Activated naive CD4-positive, alpha-beta T cell (primary cell): ENCODE measurements at places on chromosomes 12 and 14.

GRCh38 chr14:89618811-89619551 lies 201.9 kb upstream of the FOXN3 start:
- DNase-seq = peak; percentile 12

GRCh38 chr12:57754411-57755193 lies at the start of gene MARCHF9:
Gene MARCHF9 (plus strand): TSS chr12:57755103. CDS start chr12:57755529, 426 bp downstream.
- DNase-seq = peak; percentile 22

- DNase-seq = no peak
Observed at GRCh38 chr12:6061660-6062059, 62.8 kb downstream of the VWF start.

DNA sequence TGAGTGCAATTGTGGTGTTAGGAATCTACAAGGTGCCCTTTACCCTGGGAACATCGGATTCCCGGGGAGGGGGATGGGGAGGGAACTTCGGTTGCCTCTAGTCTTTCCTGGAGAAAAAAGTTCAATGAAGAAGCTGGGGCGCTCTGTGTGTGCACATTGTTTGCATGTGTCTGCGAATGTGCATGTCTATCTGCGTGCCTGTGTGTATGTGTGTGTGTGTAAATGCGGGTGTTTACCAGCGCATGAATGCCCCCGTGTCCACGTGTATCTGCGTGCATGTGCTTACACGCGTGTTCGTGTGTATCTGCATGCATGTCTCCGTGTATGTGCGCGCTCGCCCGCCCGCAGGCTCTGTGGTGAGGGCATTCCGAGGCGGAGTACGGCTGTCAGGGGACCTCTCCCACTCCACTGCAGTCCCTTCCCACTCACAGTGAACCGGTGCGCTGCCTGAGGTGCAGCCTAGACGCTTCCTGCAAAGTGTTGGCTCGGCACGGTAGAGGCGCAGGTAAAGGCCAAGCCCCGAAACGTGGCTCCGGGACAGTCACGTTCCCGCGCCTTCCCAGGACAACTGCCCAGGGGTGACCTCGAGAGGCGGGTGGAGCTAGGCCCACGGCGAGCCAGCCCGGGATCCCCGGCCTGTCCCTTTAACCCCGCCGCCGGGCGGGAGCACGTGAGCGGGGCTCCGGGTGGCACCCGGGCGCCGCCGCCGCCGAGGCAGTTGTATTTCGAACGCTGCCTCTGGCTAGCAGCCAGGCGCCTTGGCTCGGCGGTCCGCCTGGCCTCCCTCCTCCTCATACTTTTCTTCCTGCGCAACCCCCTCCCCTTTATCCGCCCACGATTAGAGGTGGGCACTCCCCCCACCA lies 539 bp upstream of the HMGA2 start:
- DNase-seq = no peak

GRCh38 chr12:30043151-30043847 lies 259.6 kb upstream of the TMTC1 start:
- no peak for DNase-seq

DNA sequence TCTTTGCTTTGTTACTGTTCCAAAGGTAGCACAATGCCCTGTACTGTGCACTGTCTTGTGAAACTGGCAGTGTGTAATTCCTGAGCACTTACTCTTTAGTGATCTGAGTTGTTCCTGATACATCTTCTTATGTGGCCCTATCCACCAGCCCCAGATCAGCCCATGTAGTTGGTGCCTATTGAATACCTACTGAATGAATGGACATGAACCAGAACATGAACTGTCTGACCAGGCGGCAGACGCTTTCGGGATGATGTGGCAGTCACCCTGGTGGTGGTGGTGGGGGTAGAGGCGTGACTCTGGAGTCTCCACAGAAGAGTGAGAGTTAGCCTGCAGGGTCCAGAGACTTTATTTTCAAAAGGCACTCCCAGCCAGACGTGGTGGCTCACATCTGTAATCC lies 46.6 kb upstream of the PAPOLA start:
- DNase-seq = no peak

- no peak for DNase-seq
Observed at GRCh38 chr12:24600551-24600950, 348.4 kb downstream of the BCAT1 start.

- DNase-seq = no peak
Observed at GRCh38 chr12:115943630-115944391, 333.7 kb downstream of the MED13L start.

DNA sequence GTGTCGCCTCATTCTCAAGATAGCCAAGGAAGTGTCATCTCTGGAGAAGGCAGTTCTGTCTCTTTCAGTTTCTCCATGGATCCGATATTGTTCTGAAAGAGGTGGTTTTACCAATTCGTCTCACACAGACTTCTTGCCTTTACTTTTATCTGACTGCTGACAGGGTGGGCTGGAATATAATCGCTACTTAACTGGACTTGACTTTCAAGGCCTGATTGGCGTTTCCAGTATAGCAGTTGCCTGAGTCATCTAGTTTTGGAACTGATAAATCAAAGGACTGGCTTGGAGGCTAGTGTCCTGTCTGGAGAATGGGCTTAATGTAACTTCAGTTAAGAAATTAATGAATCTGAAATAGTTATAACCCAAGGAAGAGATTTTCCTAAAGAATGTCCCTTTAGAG lies 21.6 kb downstream of the PRKCH start:
- no peak for DNase-seq

DNA sequence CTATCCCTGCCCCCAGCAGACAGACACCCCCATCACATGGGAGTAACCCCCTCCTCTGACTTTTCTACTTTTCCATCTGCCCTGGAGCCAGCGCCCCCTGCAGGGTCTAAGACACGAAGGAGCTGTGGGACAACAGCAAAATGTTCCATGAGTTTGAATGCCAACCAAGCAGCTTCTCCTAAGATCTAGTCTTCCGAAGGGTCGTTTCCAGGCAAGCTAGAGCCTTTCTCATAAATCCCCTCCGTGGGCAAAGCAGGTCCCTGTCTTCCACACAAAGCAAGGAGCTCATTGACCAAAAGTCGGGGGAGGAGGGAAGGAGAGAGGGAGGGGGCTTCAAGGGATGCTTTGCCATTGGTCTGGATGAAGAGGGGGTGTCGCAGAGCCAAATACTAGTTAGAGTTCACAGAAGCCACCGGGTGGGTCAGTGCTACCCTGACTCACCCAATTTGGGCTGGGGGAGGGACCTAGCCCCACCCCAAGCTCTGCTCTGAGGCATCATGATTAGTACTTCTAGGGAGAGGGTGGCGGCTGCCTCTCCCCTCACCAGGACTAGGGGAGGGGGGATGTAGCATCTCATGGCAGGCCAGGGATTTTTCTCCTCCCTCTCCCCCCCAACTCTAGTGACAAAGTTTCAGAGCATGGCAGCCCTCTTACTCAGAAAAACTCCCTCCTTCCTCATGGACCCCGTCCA lies 1.6 kb downstream of the MSI1 start:
- DNase-seq = peak; percentile 4

- no peak for DNase-seq
Observed at GRCh38 chr12:109170324-109170723, 53.9 kb downstream of the ACACB start.

- no peak for DNase-seq
Observed at GRCh38 chr14:103126873-103127304, 3.6 kb downstream of the TNFAIP2 start.

DNA sequence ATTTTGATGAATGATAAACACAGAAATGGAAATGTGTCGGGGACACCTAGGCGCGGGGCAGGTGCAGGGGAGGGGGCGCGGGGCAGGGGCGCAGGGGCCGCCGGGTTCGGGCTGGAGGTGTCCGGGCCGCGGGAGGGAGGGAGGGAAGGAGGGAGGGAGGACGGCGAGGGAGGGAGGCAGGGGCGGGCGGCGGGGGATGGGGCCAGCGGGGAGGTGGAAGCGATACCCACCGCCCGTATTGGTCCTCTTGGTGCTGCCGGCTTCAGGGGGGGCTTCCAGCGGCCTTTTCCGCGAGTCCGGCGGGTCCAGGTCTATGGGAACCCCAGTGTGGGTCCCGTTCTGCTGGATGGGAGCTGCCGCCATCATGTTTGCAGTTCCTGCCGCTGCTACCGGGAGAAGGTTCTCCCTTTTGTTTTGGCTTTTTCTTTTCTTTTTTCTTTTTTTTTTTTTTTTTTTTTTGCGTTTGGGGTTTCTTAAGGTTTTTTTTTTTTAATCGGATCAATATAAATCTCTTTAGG lies 703 bp downstream of the NOVA1 start:
- DNase-seq = no peak

DNA sequence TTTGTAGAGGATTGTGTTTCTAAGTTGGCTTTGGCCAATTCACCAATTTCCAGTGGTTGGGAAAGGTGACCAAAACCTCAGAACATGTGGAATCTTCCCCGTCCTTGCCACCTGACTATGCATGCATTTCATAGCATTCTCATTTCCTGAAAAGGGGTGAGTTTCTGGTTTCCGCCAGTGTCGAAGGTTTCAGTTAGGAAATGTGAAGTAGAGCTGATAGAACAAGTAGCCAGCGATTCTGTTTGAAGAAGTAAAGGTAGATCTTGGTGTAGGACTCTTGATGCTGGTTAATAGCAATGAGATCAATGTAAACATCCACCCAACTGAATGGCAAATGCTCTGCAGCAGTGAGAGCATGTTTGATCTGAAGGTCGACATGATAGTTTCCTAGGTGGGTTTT lies 15.9 kb downstream of the SMOC1 start:
- DNase-seq = no peak

- DNase-seq = no peak
Observed at GRCh38 chr14:90677484-90678050, 138.7 kb downstream of the TTC7B start.

DNA sequence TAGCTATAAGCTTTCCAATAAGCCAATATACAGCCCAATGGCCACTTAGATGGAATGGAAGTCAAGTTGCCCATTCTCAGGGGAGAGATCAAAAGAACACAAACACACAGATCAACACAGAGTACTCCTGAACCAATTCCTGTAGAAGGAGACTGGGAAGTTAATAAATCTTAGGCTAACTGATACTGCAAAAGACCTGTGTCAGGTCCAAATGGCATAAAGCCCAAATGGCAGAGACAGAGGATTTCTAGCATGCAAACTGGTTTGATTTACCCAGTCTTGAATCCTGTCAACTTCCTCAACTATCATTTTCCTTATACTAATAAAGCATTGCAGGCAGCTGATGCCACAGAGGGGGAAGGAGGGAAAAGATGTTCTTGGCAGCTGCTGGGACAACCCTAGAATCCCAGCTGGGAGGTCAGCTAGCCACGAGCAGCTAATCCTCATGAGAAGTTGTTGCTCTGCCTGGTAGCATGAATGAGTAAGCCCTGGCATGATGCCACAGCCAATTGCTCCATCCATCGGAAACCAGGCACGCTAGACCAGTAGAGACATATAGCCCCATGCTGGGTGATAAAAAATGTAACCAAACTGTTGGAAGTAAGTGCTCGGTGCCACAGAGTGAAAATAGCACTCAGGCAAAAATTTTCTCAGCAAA lies 26.2 kb downstream of the ANG start:
- DNase-seq = no peak

GRCh38 chr12:4947253-4947652 lies 37.5 kb downstream of the KCNA1 start:
- no peak for DNase-seq

DNA sequence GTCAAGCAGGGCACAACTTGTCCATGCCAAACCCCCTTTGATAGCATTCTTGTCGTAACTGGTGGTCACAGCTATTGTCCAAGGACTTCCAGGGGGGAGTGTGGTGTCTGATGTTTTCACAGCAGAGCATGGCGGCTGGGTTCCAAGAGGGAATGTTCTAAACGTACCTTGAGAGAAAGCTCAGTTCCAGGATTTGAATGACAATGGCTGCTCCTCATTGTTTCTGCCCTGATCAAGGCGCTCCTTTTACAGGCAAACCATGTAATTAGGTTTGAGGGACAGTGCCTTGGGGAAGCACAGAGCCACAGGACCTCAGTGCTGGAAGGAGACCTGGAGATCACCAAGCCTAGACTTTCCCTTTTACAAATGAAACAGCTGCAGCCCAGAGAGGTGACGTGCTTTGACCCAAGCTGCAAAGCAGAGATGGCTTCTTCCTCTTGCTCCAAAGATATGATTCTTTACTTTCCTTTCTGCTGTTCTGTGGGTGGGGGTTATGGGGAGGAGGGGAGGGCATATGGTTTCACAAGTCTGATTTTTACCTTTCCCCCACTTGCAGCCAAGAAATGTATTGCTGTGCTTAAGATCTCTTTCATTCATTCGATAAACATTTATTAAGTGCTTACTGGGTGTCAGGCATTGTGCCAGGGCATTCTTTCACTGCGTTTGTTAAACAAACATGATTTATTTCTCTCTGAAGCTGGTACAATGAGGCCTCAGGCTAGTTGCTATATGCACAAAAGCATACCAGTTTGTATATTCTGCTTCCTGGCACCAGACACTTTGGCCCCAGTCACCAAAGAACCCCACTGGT lies 172.8 kb downstream of the KTN1 start:
- DNase-seq = no peak

GRCh38 chr12:2550561-2551411 lies 244.0 kb upstream of the FKBP4 start:
- DNase-seq = no peak

GRCh38 chr14:26138764-26139445 lies 458.9 kb downstream of the NOVA1 start:
- DNase-seq = no peak

GRCh38 chr14:61342486-61342885 lies 21.1 kb downstream of the PRKCH start:
- DNase-seq = peak; percentile 59

DNA sequence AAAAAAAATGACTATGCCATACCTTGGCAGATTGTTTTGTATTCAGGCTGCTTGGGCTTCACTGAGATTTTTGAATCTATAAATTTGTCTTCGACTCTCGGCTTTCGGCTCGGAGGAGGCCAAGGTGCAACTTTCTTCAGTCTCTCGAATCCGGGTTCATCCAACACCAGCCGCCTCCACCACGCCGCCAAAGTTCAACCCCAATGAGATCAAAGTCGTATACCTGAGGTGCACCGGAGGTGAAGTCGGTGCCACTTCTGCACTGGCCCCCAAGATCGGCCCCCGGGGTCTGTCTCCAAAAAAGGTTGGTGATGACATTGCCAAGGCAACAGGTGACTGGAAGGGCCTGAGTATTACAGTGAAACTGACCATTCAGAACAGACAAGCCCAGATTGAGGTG lies 12.4 kb upstream of the SPPL3 start:
- DNase-seq = no peak

GRCh38 chr12:132603240-132604150 lies 6.9 kb downstream of the LRCOL1 start:
- DNase-seq = no peak

- DNase-seq = no peak
Observed at GRCh38 chr12:84701041-84701440, 211.6 kb downstream of the SLC6A15 start.

DNA sequence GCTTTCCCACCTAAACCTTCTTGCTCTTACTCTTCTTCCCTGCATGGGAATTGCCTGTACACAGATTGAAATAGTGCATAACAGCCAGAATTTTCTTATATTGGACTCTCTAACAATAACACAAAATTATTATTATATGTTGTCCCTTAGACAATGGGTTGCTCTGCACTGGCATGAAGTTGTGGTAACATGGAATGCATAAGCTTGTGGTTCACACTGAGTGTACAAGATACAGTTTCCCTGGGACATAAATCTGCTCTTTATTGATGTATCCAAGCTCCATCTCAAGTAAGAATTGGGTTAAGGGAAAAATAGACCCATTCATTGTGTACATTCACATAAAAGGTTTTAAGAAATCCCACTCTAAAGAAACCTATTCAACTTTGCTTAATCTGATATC lies 114.4 kb upstream of the NTF3 start:
- no peak for DNase-seq

GRCh38 chr12:123992118-123992825 lies 19.3 kb downstream of the ZNF664 start:
- DNase-seq = no peak

GRCh38 chr14:91092073-91092472 lies 21.8 kb upstream of the DGLUCY start:
- DNase-seq = no peak
